ENCODE measurements at places on chromosomes 6 and 20. TPM values are rescaled to one million over a fixed set of nuclear protein-coding genes. Genes with fewer than 3 reads are reported as not detected.

IMPG1 gene
- not detected for total RNA-seq

RAET1L gene
- not detected for total RNA-seq

CYP39A1 gene
- not detected for total RNA-seq

ZC3H12D gene
- total RNA-seq: 117 TPM

GRCh38 chr6:37793067-37793466 lies 26.5 kb upstream of the ZFAND3 start:
- no peak for ATAC-seq

- ATAC-seq: no peak
Observed at GRCh38 chr6:84521511-84521910, 242.9 kb downstream of the TBX18 start.

DNA sequence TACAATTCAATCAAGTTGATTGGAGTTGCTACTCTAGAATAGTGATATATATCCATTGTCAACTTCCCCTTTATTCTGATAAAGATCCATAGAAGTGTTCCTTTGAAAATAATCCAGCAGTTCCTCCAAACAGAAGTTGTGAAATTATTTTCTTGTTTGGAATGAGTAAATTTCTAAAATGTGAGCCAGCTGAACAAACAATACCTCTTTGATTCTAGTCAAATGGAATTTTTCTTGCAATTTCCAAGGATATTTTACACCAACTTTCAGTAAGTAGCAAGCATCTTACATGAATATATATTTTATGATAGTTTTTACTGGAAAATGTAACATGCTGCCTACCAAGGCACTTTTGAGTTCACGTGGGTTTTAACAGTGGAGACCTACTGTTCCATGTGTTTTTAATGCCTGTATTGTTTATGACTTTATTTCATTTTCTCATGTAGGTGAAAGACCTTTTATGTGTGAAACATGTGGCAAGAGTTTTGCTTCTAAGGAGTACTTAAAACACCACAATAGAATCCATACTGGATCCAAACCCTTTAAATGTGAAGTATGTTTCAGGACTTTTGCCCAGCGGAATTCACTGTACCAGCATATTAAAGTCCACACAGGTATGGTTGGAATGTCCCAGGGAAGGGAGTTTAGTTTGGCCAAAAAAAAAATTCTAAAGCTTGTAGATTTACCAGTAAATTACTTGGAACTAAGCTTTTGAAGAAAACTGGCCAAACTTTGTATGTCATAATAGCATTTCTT lies 6.5 kb downstream of the GZF1 start:
- ATAC-seq: no peak

- no peak for ATAC-seq
Observed at GRCh38 chr6:33841070-33841469, 37.3 kb upstream of the MLN start.

DNA sequence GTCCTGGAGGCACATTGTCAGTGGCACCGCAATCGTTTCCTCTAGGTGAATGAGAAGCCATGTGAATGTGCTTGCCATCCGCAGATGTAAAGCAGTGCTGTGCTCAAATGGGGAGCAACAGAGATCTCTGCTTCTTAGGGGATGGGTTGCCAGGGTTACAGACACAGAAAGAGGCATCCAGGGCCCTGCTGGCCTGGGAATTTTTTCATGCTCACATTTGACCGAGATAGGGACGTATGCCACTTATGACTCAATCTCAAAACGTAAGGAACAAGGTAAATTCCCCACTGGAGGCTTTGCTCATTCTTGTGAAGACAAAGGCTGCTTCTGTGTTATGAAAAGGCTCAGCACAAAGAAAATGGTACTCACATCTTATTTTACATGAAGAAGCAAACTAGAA lies 11.0 kb downstream of the C6orf118 start:
- ATAC-seq: no peak

- ATAC-seq: no peak
Observed at GRCh38 chr6:5238336-5238735, 22.4 kb downstream of the LYRM4 start.

- peak; percentile 88 for ATAC-seq
Observed at GRCh38 chr6:108348655-108349349, 53.9 kb downstream of the AFG1L start.

- ATAC-seq: no peak
Observed at GRCh38 chr20:47863315-47863965, 78.2 kb upstream of the SULF2 start.

DNA sequence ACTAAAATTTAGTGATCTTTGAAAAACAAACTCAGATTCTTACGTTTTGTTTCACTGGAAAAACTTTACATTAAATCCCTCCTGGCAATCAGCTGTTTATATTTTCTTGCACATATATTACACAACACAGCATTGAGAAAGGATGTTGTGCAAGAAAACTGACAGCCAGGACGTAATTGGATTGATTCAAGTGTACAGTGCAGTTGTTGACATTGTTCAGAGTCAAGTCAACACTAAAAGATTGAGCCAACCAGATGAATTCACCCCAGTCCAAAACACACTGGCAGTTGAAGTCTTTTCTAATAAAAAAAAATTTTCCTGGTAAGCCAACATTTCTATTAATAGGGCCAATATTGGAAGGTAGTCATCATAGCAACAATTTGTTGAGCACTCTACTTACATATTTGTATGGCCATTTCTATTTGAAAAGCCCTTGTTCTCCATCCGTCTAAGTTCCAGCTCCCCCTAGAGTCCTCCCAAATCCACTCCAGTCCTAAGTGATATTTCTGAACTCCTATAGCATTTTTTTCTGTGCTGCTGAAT lies 20.9 kb upstream of the VNN1 start:
- ATAC-seq: no peak

DNA sequence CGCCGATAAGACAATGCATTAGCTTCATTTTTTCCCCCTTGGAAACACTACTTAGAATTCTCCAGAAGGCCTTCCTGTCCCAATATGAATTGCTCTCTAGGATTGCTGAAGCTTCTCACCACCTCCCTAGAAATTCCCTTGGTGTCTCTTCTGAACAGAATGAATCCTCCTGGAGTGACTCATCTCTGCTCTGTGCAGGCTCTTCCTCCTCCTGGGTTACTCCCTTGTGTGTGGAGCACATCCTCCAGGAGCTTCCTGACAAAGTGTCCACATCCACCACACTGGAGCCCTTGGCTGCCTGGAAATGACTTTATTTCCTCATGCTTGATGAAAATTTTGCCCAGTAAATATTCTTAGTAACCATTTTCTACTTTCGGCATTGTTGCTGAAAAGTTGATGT lies 54.4 kb downstream of the DTNBP1 start:
- ATAC-seq: no peak

DNA sequence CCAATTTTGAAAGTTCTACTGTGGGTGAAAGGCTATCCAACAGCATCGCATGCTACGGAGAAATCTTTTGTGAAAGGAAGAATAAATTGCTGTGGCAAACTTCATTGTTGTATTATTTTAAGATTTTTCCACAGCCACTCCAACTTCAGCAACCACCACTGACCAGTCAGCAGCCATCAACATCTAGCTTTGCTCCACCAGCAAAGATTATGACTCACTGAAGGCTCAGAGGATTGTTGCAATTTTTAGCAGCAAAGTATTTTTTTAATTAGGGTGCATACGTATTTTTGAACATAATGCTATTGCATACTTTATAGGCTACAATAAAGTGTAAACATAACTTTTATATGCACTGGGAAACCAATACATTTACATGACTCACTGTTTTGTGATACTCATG lies 493.5 kb downstream of the TFAP2A start:
- ATAC-seq: no peak
